ENCODE measurements at places on chromosomes 4 and X. TPM values are rescaled to one million over a fixed set of nuclear protein-coding genes. Genes with fewer than 3 reads are reported as not detected.

GRCh38 chr4:44760142-44760898 is 34.0 kb upstream of the GNPDA2 start:
- peaks cover 24% of the 10 kb centered on the region for H3K27me3 ChIP-seq
- no peaks in the 10 kb centered on the region for H3K36me3 ChIP-seq
- no peaks in the 10 kb centered on the region for H3K4me1 ChIP-seq
- H3K27ac ChIP-seq: no peak overlapping the region
- peak; percentile 8 for DNase-seq
- H3K4me3 ChIP-seq: no peak overlapping the region

DNA sequence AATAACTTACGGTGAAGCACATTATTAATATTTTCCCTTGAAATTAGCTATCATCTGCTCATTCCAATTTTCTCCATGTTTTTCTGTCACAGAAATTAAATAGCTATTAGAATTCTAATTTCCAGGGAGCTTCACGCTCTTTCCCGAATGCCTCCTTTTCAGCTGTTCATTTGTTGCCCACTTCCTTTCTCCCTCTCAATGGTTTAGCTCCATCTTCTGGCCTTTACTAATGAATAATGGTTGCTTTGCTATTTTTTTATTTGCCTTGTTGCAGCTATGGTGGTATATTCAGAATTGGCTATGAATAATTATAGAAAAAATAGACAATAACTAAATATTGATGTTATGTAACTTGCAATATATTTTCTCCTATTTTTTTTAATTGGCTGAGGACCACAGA is 70.5 kb downstream of the GRIA2 start:
- no peaks in the 10 kb centered on the region for H3K27me3 ChIP-seq
- H3K4me3 ChIP-seq: no peak overlapping the region
- no peak overlapping the region for H3K27ac ChIP-seq
- no peaks in the 10 kb centered on the region for H3K4me1 ChIP-seq
- DNase-seq: no peak

GRCh38 chr4:129446074-129446473 is 350.1 kb downstream of the C4orf33 start:
- no peaks in the 10 kb centered on the region for H3K36me3 ChIP-seq
- H3K27me3 ChIP-seq: no peaks in the 10 kb centered on the region
- no peak for DNase-seq

GRCh38 chrX:105211066-105211575 is 9.4 kb downstream of the TEX13A start:
- DNase-seq: no peak
- no peak overlapping the region for H3K27ac ChIP-seq
- H3K4me1 ChIP-seq: no peaks in the 10 kb centered on the region
- no peaks in the 10 kb centered on the region for H3K36me3 ChIP-seq
- no peak overlapping the region for H3K4me3 ChIP-seq
- H3K27me3 ChIP-seq: peaks cover 14% of the 10 kb centered on the region

DNA sequence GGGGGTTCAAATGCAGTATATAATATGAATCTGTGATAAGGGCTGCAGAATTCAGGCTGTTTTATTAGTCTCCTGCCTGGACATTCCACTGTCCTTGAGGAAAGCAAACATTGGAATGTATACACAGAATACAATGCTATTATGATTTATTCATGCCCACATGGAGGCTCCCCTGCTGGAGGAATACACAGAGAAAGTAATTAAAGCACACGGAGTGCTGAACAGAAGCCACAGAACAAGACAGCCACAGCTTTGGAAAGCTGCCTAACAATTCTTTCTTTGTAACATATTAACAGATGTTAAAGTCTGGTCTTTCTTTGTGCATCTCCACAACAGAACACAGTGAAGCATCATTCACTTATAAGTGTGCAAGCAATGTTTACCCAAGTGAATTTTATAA is 155.8 kb downstream of the ARAP2 start:
- H3K4me1 ChIP-seq: peaks cover 18% of the 10 kb centered on the region
- DNase-seq: no peak
- H3K27ac ChIP-seq: no peak overlapping the region
- peaks cover 3% of the 10 kb centered on the region for H3K36me3 ChIP-seq
- no peaks in the 10 kb centered on the region for H3K27me3 ChIP-seq

DNA sequence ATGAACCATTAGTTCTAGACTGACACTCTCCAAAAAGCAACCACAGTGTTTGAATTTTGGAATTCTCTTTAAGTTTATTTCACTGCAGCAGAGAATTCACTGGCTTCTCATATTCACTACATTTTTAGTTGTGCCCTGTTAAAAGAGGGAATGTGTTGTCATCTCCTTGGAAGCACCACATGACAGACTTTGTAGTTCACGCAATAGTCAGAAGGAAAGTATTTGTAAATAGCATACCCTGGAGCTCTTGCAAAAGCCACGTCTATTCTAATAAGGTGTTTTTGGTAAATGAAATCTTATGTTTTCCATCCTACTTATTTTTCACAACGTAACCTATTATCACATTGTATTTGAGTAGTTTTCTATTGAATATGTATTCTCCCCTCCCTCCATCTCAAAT is 25.8 kb downstream of the DOCK11 start:
- DNase-seq: no peak
- peaks cover 73% of the 10 kb centered on the region for H3K4me1 ChIP-seq
- no peaks in the 10 kb centered on the region for H3K27me3 ChIP-seq
- peak overlapping the region; percentile 86 for H3K27ac ChIP-seq

- no peak for DNase-seq
- H3K27ac ChIP-seq: no peak overlapping the region
- H3K27me3 ChIP-seq: peaks cover 23% of the 10 kb centered on the region
- H3K4me1 ChIP-seq: peaks cover 17% of the 10 kb centered on the region
These were observed 23.7 kb downstream of the PLP1 start for GRCh38 chrX:103800318-103800717.

- peaks cover 11% of the 10 kb centered on the region for H3K36me3 ChIP-seq
- no peaks in the 10 kb centered on the region for H3K27me3 ChIP-seq
- H3K4me1 ChIP-seq: peaks cover 55% of the 10 kb centered on the region
- peak overlapping the region; percentile 15 for H3K4me3 ChIP-seq
These were observed 23.9 kb downstream of the WDR1 start for GRCh38 chr4:10092481-10093270.

- no peaks in the 10 kb centered on the region for H3K27me3 ChIP-seq
- no peaks in the 10 kb centered on the region for H3K36me3 ChIP-seq
- H3K4me1 ChIP-seq: no peaks in the 10 kb centered on the region
- H3K27ac ChIP-seq: no peak overlapping the region
- no peak overlapping the region for H3K4me3 ChIP-seq
- no peak for DNase-seq
These were observed 680.1 kb upstream of the GRIA3 start for GRCh38 chrX:122504026-122504425.

DNA sequence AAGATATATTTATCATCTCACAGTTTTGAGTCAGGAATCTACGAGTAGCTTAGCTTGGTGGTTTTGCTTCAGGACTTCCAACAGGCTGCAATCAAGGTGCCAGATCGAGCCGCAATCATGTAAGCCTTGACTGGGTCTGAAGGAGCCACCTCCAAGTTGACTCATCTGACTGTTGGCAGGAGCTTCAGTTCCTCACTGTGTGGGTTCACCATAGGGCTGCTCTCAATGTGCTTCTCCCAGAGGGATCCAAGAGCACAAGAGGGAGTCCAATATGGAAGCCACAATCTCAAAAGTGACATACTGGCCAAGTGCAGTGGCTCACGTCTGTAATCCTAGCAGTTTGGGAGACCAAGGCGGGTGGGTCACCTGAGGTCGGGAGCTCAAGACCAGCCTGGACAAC is 26.5 kb downstream of the DCHS2 start:
- H3K27ac ChIP-seq: no peak overlapping the region
- H3K27me3 ChIP-seq: peaks cover 23% of the 10 kb centered on the region
- H3K36me3 ChIP-seq: no peaks in the 10 kb centered on the region
- H3K4me1 ChIP-seq: no peaks in the 10 kb centered on the region

DNA sequence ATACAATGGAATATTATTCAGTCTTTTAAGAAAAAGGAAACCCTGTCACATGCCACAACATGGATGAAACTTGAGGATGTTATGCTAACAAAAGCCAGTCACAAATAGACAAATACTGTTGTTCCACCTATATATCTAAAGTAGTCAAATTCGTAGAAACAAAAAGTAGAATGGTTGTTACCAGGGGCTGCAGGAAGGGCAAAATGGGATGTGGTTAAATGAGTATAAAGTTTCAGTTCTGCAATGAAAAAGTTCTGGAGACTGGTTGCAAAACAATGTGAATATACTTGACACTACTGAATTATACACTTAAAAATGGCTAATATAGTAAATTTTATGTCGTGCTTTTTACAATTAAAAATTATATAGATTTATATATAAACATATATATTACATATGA is 12.2 kb downstream of the SPOCK3 start:
- H3K4me1 ChIP-seq: no peaks in the 10 kb centered on the region
- no peak for DNase-seq
- no peak overlapping the region for H3K27ac ChIP-seq
- H3K27me3 ChIP-seq: no peaks in the 10 kb centered on the region

DNA sequence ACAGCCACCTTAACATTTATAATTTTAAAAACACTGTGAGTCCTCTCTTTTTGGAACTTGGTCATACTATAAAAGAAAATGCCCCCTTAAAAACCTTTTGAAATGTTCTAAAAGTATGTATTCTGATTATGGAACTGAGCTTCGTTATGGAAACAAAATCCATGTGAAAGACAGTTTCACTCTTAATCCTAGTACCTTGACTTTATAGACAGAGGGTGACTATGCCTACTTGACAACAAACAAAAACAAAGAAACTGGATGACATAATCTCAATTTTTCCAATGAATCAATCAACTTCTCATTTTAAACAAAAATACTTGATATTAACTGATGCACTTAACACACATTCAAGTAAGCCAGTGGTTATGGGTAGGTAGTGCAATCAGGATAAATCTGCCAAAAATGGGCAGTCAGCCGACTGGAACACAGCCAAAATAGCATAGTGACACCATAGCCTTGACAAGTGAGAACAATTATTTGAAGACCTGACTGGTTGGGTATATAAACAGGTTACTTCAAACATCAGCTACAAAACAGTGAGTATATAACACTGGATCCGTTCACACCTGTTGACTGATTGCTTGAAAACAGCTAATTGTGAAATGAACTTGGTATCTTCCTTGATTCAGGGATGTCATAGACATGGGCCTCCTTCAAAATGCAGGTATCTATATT is 265.5 kb downstream of the PPP3CA start:
- no peaks in the 10 kb centered on the region for H3K4me1 ChIP-seq
- H3K36me3 ChIP-seq: no peaks in the 10 kb centered on the region
- H3K27me3 ChIP-seq: no peaks in the 10 kb centered on the region
- H3K4me3 ChIP-seq: no peak overlapping the region

GRCh38 chr4:101258883-101259282 is 88.4 kb downstream of the PPP3CA start:
- no peak for DNase-seq
- peaks cover 35% of the 10 kb centered on the region for H3K4me1 ChIP-seq
- H3K27ac ChIP-seq: peak overlapping the region; percentile 40
- H3K27me3 ChIP-seq: no peaks in the 10 kb centered on the region
- peak overlapping the region; percentile 46 for H3K4me3 ChIP-seq
- H3K36me3 ChIP-seq: no peaks in the 10 kb centered on the region

- no peak overlapping the region for H3K4me3 ChIP-seq
- no peak for DNase-seq
- no peaks in the 10 kb centered on the region for H3K27me3 ChIP-seq
- no peaks in the 10 kb centered on the region for H3K36me3 ChIP-seq
- no peaks in the 10 kb centered on the region for H3K4me1 ChIP-seq
These were observed 10.3 kb upstream of the UGT2B11 start for GRCh38 chr4:69224891-69225290.

DNA sequence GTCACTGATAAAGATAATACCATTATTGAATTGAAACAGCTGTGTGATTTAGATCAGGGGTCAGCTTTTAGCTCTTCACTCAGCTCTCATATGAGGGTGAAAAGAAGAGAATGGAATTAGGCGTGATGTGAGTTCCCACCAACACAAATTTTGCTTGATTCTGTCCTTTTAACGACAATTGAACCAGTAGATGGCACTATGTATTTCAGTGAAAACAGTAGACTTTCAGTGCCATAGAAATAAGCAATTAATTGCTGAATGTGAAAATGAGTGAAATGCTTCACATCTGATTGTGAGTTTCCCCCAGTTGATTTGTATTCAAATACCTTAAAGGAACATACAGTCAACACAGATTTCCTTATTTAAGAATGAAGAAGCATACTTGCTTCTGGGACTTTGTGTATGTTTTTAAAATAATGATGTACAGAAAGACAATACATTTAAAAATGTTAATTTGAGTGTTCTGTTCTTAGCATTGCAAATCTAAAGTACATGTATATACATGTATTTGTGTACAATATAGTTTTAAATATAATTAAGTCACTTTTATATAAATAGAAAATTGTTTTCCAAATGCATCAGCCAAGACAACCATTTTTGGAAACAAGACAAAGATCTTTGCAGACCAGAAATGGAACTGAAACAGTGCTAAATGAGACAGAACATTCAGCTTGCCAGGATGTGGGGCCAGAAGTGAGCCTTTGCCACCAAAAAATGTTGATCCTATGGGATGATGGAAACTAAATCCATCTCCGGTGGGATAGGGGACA is 178.8 kb downstream of the SNCA start:
- H3K27ac ChIP-seq: no peak overlapping the region
- H3K27me3 ChIP-seq: no peaks in the 10 kb centered on the region
- no peak for DNase-seq
- H3K4me3 ChIP-seq: no peak overlapping the region
- H3K36me3 ChIP-seq: no peaks in the 10 kb centered on the region
- no peaks in the 10 kb centered on the region for H3K4me1 ChIP-seq

GRCh38 chr4:70269674-70270073 is 27.3 kb downstream of the CSN3 start:
- DNase-seq: no peak
- no peak overlapping the region for H3K4me3 ChIP-seq
- H3K27ac ChIP-seq: no peak overlapping the region
- H3K27me3 ChIP-seq: no peaks in the 10 kb centered on the region
- no peaks in the 10 kb centered on the region for H3K36me3 ChIP-seq
- H3K4me1 ChIP-seq: no peaks in the 10 kb centered on the region

DNA sequence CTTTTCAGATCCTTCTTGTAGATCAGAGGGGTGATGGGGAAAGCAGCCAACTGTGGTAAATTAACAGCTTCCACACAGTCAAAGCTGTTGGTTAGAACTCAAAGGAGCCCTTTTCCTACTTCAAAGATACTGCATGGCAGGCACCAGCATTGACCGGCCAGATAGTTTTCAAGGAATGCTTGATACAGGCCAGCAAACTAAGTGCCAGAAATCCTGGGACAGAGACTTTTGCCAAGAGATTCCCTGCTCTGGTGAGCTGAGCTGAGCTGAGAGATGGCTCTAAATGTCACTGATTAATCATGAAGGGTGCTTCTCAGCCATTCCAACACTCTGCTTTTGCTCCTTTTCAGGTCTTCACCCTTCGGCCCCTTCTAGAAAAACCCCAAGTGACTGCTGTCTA is 131.6 kb upstream of the MED14 start:
- H3K4me3 ChIP-seq: no peak overlapping the region
- no peak overlapping the region for H3K27ac ChIP-seq
- H3K36me3 ChIP-seq: peaks cover 4% of the 10 kb centered on the region
- peaks cover 9% of the 10 kb centered on the region for H3K4me1 ChIP-seq
- DNase-seq: no peak

NDNF gene
- 0.34 TPM for total RNA-seq

PRDM8 gene
- 1.8 TPM for total RNA-seq

MAGEA4 gene
- total RNA-seq: not detected

ERVMER34-1 gene
- total RNA-seq: not detected

EGFL6 gene
- 3.6 TPM for total RNA-seq

NXF2 gene
- not detected for total RNA-seq

MAP3K15 gene
- 0.70 TPM for total RNA-seq

ASB12 gene
- total RNA-seq: not detected

RBMXL3 gene
- total RNA-seq: not detected

SMIM10L2A gene
- 0.24 TPM for total RNA-seq

CRMP1 gene
- total RNA-seq: not detected

P2RY10 gene
- total RNA-seq: 82.7 TPM

ARMCX1 gene
- 3.3 TPM for total RNA-seq

GABRE gene
- not detected for total RNA-seq

ASB5 gene
- not detected for total RNA-seq

MAB21L2 gene
- total RNA-seq: not detected

HMGB2 gene
- total RNA-seq: 553 TPM
